ENCODE measurements at places on chromosomes 4 and X.

- no peak for DNase-seq
Observed at GRCh38 chr4:40669504-40669903, 39.8 kb upstream of the RBM47 start.

DNA sequence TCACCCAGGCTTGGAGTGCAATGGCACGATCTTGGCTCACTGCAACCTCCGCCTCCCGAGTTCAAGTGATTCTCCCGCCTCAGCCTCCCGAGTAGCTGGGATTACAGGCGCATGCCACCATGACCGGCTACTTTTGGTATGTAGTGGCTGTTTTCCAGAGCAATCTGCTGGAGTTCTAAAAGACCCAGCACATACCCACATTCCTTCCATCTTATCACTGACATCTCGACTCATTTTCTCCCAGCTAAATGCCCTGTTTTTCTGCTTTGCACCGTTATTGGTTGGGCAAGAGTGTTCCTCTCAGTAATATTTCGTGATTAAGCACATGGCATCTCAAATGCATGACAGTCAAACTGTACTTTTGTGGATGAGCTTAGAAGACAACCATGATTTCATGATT, 53.7 kb downstream of the PRKX start:
- DNase-seq = no peak

GRCh38 chr4:177937041-177937440, 494.8 kb upstream of the AGA start:
- no peak for DNase-seq

DNA sequence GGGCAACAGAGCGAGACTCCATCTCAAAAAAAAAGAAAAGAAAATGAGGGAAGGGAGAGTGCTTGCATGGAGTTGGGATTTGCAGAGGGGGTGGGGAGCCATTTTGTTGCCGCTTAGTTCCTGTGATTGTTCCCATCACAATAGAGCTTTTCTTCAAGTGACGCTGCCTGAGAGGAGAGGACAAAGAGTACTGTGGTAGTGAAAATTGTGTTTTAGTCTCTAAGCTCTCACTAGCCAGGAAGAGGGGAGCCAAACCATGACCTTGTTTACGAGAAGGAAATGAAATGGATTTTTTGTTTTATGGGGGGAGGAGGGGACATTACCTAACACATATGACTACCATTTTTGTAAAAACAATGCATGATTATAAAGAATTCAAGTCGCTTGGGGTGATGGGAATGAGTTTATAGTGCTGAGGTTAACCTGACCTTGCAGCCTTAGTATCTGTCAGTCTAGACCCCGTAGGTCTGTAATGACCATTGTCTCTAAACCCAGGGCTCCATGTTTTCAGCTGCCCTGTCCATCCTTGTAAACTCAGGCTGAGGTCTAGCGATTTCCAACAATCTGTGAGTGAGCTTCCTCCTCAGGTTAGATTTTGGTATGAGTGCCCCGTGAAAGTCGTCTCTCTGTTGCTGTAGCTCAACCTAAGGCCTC, 18.8 kb downstream of the SRD5A3 start:
- no peak for DNase-seq

- DNase-seq = no peak
Observed at GRCh38 chr4:39614487-39615162, 24.0 kb downstream of the SMIM14 start.

DNA sequence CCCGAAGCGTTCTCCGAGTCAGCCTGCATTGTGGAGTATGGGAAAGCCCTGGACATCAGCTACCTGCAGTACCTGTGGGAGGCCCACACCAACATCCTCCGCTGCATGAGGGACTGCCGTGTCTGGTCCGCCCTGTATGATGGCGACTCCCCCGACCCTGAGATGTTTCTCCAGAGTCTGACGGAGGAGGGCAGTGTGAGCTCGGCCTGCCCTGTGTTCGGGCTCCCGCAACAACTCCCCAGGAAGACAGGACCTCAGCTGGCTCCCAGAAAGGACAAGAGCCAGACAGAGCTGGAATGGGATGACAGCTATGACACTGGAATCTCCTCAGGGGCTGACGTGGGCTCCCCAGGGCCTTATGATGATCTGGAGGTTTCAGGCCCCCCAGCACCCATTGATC, 111.3 kb downstream of the GATB start:
- no peak for DNase-seq

GRCh38 chr4:106677213-106677612, 308.6 kb upstream of the GIMD1 start:
- no peak for DNase-seq

- DNase-seq = no peak
Observed at GRCh38 chr4:6071959-6072720, 53.9 kb upstream of the C4orf50 start.

GRCh38 chr4:74316397-74316796, 8.1 kb downstream of the EPGN start:
- DNase-seq = no peak

- DNase-seq = no peak
Observed at GRCh38 chr4:38805530-38806145, 1.0 kb upstream of the TLR1 start.

- no peak for DNase-seq
Observed at GRCh38 chrX:14941301-14941700, 68.1 kb downstream of the MOSPD2 start.

- DNase-seq = no peak
Observed at GRCh38 chr4:924107-925096, 7.7 kb downstream of the GAK start.

DNA sequence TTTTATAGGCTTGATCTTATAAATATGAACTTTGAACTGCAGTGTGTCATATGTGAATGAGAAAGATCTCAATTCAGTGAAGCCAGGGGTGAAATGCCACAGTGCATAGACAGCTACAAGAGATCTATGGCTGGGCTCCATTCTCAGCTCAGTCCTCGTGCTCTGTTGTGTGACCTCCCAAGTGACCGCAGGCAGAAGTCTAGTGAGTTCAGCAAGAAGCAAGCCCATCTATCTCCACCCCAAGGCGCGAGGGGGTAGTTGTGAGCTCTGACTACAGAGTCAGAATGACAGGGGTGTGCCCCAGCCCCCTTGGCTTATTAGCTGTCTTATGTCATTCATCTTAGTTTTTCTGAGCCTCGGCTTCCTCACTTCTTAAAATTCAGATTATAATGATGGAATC, 378.3 kb downstream of the FBXW7 start:
- DNase-seq = no peak

- DNase-seq = no peak
Observed at GRCh38 chr4:134085496-134085895, 116.1 kb downstream of the PABPC4L start.

- DNase-seq = no peak
Observed at GRCh38 chr4:28686618-28687017, 1826.0 kb downstream of the STIM2 start.
